Stimulated activated CD8-positive, alpha-beta memory T cell treated with anti-CD3 and anti-CD28 coated beads, Interleukin-2, amount 100 ng/mL, for 48 hours (primary cell): ENCODE measurements at places on chromosomes 3 and 15.
A peak's percentile ranks its signal among the peaks of the same experiment; 100 is the strongest.

- no peak for DNase-seq
Measured at GRCh38 chr3:128727059-128727458, 1.1 kb downstream of the RAB7A start.

GRCh38 chr3:183285318-183285717 lies 32.3 kb downstream of the B3GNT5 start:
- no peak for DNase-seq

DNA sequence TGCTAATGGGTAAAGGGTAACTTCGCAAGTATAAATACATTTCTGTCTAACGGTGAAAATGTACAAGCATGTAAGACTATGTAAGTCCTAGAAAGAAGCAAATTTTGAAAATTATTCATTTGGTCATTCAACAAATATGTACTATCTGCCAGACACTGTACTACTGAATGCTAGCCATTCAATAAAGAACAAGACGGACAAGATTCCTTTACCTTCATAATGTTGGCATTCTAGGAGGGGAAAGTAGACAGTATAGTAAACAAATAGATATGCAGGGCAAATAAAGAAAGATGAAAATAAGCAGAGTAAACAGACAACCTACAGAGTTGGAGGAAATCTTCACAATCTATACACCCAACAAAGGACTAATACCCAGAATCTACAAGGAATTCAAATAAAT lies 32.7 kb downstream of the C3orf70 start:
- no peak for DNase-seq

- peak; percentile 20 for DNase-seq
Measured at GRCh38 chr3:48952510-48953118, 34.0 kb downstream of the ARIH2 start.

DNA sequence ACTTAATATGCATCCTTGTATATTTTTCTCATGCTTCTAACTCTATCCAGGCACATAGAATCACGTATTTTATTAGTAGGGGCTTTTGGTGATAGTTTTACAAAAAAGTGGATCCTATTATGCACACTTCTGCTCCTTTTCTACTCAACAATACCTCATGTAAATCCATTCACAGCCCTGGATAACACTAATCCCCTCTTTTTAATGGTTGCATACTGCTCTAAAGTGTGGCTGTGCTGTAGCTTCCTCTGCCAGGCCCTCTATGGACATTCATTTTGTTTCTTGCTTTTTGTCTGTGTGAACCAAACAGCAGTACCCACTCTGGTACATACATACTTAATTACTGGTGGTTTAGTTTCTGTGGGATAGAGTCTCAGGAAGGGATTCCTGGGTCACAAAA lies 51.3 kb upstream of the SCAANT1 start:
- DNase-seq, result no peak

- no peak for DNase-seq
Measured at GRCh38 chr3:156611870-156612494, 57.1 kb upstream of the SSR3 start.

GRCh38 chr3:14307656-14308302 lies 94.6 kb upstream of the SLC6A6 start:
- no peak for DNase-seq

DNA sequence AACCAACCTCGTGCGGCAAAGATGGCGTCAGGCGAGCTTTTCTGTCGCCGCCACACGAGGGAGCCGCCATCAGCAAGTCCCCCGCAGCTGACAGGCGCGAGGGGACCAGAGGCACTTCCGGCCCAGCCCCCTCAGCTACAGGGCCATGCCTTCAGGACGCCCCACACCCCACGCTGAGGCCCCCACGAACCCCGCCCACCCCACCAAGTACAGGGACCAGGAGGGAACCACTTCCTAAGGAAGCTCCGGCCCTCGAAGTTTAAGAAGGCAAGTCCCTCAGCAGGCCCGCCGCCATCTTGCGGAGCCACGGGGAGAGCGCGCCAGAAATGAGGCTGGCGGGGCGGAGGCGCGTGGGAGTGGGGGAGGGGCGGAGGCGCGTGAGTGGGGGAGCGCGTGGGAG lies 790 bp downstream of the DAZL start:
- DNase-seq, result no peak

- DNase-seq, result no peak
Measured at GRCh38 chr15:35271371-35272043, 186.4 kb upstream of the NANOGP8 start.

GRCh38 chr15:92845126-92845508 lies 55.0 kb upstream of the CHD2 start:
- no peak for DNase-seq

DNA sequence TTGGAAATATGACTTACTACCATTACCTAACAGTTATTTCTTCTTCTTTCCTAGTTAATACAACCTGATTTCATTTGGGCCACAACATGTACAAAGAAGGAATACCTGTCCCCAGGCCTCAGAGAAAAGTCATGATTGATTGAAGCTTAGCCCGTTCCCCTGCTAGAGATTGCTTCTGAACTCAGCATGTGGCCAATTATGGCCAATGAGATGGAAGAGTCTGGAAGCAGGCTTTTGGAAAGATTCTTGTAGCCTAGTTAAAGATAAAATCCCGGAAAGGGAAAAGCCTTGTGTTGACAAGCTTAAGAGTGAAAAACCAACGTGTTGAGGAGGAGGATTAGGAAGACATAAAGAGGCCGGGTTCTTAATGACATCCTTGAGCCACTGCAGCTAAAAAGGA lies 17.0 kb upstream of the TM6SF1 start:
- no peak for DNase-seq

DNA sequence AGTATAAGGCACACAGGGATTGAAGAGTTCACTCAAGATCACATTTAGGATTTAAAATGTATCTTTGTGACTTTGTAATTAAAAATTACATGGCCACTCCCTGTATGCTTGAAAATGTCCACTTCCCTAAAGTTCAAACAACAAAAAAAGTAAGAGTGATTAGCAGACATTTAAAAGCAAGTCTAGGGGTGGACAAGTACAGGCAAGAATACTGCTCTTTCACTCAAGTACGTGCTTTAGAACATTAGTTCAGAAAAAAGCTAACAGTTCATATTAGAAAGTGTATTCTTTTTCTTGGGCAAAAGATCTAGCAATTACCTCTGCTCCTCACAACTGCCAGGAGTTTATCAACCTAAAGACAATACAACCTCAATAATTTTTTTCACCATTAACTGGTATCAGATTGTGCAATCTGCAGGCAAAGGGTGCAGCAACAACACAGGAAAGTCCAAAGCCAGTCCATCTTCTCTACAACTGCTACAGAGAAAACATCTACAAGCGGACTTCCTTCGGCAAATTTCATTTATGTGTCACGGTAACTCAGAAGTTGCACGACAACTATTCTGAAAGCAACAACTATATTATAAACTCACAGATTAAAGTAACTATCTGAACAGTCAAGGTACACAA lies 18.1 kb downstream of the CHSY1 start:
- DNase-seq, result no peak

GRCh38 chr15:67037694-67038093 lies 27.7 kb upstream of the SMAD3 start:
- no peak for DNase-seq

- no peak for DNase-seq
Measured at GRCh38 chr15:23671481-23671880, 15.6 kb downstream of the NDN start.

DNA sequence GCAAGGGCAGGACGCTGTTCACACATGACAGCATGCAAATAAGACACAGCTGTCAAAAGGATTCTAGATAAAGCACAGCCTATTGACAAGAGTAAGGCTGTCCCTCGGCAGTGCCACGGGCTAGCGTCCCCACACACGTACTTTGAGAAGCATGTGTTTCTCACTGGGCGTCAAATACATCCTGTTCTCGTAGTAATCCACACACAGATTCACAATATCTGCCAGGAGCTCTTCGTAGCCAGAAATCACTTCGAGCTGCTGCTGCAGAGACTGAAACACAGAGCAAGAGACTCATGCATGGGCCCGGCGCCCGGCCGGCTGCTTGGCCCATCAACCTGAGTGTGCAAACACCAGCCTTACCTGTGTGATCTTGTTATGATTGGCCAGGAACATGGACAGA lies 41.1 kb downstream of the CYFIP1 start:
- DNase-seq, result no peak

DNA sequence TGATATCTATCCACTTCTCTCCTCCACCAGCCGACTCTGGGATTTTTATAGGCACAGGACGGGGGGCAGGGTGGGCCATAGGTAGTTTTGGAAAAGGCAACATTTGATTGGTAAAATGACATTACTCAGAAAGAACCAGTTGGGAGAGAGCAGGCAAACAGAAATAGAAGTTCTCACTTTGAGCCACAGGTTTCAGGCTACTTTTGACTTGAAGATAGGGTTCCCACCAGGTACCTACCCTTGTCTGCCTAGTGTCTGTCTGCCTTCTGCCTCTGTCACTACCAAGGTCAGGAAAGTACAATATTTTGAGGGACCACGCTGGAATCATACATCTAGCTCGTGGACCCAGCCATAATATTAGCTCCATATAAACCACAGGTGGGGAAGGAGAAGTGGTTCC lies 412.9 kb upstream of the GRM7 start:
- DNase-seq, result no peak

- DNase-seq, result no peak
Measured at GRCh38 chr15:28955993-28956421, 70.2 kb downstream of the APBA2 start.

GRCh38 chr3:57604971-57605370 lies 7.8 kb upstream of the ARF4 start:
- no peak for DNase-seq

GRCh38 chr3:72630327-72630968 lies 217.8 kb downstream of the SHQ1 start:
- DNase-seq, result no peak

DNA sequence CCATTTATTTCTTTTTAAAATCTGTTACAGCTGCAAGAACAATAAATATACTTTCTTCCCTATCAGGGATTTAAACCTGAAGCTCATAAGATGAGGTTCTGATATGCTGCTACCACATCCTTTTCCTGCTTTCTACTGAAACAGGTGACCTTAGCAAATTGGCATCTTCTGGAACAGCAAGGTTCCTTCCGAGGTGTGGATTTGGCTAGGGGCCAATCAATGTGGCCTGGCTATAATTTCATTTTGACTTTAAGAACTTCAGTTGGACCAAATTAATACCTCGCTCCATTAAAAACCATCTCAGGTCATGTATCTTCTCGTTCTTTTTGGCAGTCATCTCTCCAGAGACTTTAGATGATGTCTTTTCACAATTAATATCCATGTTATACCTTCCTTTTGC lies 53.4 kb upstream of the C3orf80 start:
- no peak for DNase-seq

- DNase-seq, result peak; percentile 6
Measured at GRCh38 chr15:92393071-92393979, at the start of gene ST8SIA2. Gene ST8SIA2 (plus strand): TSS chr15:92393881. CDS start chr15:92394065, 184 bp downstream.

- DNase-seq, result no peak
Measured at GRCh38 chr3:162863579-162863978, 1367.0 kb downstream of the OTOL1 start.

GRCh38 chr15:75023872-75024636 lies 664 bp downstream of the PPCDC start:
- no peak for DNase-seq

DNA sequence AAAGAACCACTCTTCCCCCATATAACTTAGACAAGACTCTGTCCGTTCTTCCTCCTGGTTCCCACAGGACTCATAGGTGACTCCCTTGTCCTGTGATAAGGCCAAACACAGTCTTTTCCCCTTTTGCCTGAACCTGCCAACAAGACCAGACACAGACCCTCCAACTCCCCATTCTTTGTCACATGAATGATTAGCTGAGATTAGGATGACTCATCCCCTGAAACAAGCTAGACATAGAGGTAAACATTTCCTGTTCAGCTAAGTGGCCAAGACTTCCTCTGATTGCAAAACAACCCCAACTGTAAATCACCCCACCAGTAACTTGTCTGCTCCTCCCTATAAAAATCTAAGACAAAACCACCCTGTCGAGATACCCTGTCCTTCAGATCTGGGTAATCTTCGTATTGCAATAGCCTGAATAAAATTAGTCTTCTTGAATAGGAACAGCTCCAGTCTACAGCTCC lies 11.4 kb upstream of the HTR3E start:
- no peak for DNase-seq

DNA sequence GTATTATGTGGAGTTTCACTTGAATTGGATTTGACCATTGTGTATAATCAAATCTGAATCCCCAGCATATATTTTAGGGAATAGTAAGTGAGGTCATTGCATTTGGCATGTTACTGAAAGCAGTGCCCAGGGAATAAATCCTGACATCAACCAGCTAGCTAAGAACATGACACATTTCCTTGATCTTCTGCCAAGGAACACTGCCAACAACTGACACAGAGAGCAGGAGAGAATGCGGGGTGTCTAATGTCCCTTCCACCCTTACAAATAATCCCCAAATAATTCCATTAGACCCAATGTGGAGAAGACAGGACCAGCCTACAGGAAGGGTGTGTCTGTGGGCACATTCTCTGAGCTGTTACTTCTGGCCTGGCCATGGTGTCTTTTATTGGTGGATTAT lies 30.6 kb upstream of the UBE3A start:
- no peak for DNase-seq

DNA sequence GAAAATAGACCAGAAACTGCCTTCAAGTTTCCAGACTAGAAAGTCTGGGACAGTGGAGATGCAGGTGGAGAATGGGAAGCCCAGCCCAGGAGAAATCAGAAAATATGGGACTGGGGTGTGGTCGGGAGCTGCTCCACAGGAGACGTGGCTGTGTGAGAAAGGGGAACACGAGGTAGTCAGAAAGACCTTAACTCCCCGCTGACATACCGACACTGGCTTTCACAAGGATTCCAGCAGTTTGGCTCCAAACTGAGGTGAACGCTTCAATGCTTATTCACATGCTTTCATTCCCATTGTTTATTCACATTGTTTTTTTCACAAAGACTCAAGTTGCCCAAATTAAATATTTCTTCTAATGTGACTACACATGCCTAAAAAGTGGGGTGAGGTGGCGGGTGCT lies 111.5 kb upstream of the SLCO3A1 start:
- no peak for DNase-seq

- DNase-seq, result no peak
Measured at GRCh38 chr3:114453361-114453780, 159.5 kb downstream of the TIGIT start.

GRCh38 chr3:197335428-197336132 lies 37.2 kb upstream of the DLG1 start:
- DNase-seq, result no peak

- DNase-seq, result no peak
Measured at GRCh38 chr3:110126065-110126464, 788.7 kb upstream of the DPPA4 start.

- no peak for DNase-seq
Measured at GRCh38 chr15:36156879-36157427, 422.5 kb upstream of the CDIN1 start.
